Fibroblast of skin of abdomen (primary cell): ENCODE measurements at places on chromosomes 11 and 22.

DNA sequence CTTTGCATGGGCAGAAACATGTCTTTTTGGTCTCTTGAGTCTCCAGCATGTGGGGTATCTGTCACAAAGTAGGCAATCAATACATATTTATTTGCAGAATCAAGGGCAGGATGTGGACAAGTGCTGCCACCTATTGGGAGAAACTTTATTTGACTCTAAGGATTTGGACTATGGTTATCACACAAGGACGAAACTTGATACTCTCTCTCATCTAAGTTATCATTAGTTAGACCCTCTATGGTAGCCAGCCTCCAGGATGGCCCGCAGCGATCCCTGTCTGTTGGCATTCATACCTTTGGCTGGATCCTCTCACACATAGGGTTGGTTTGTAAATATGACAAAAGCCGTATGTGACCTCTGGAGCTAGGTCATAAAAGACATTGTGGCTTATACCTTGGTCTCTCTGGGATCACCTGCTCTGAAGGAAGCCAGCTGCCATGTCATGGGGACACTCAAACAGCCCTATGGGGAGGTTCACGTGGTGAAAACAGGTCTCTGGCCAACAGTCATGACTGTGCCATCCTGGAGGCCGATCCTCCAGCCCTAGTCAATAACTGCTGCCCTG, 1.1 kb upstream of the FBXO7 start:
- peak; percentile 56 for DNase-seq

GRCh38 chr11:74927496-74927895, 21.4 kb downstream of the XRRA1 start:
- DNase-seq = peak; percentile 33

- peak; percentile 53 for DNase-seq
Observed at GRCh38 chr11:86486261-86487030, 111.8 kb downstream of the CCDC81 start.

GRCh38 chr11:126384449-126385070, 29.1 kb downstream of the ST3GAL4 start:
- no peak for DNase-seq

- peak; percentile 17 for DNase-seq
Observed at GRCh38 chr11:103877221-103877620, 159.2 kb upstream of the DDI1 start.

- no peak for DNase-seq
Observed at GRCh38 chr11:78426845-78427244, 9.2 kb upstream of the GAB2 start.

DNA sequence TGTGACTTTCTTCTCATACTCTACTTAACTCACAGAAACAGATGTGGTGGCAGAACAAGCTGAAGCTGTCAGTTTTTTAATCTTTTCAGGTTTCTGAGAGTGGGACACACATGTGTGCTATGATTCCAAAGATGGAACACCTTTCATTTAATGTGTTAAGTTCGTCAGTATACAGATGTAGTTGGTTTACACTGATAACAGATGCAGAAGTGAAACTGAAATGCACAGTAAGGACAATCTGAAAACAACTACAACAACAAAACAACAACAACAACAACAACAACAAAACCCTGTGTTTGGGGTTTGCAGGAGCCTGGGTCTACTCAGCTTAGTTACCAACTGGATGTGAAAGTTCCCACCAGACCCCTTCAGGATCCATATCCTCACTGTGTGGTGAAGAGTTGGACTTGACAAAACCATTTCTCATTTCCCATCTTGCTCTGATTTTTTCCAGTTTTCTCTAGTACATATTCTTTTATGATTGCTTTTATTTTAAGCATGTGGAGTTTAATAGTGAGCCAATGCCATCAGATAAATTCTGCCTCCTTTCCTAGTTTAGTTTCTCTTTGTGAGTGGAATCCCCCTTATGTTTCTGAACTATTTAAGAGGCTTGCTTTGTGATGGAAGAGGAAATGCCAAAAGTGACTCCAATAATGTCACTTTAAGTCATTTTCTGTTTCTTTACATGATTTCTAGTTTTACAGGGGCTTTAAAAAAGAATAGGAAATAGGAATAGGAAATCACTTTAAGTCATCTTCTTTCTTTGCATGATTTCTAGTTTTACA, 47.8 kb downstream of the ARHGAP42 start:
- DNase-seq = no peak

GRCh38 chr11:9211322-9211721, 53.8 kb downstream of the DENND5A start:
- DNase-seq = no peak

GRCh38 chr22:46287873-46288751, 8.6 kb upstream of the GTSE1 start:
- DNase-seq = no peak

GRCh38 chr11:72042064-72042745, 38.1 kb downstream of the NUMA1 start:
- DNase-seq = no peak

DNA sequence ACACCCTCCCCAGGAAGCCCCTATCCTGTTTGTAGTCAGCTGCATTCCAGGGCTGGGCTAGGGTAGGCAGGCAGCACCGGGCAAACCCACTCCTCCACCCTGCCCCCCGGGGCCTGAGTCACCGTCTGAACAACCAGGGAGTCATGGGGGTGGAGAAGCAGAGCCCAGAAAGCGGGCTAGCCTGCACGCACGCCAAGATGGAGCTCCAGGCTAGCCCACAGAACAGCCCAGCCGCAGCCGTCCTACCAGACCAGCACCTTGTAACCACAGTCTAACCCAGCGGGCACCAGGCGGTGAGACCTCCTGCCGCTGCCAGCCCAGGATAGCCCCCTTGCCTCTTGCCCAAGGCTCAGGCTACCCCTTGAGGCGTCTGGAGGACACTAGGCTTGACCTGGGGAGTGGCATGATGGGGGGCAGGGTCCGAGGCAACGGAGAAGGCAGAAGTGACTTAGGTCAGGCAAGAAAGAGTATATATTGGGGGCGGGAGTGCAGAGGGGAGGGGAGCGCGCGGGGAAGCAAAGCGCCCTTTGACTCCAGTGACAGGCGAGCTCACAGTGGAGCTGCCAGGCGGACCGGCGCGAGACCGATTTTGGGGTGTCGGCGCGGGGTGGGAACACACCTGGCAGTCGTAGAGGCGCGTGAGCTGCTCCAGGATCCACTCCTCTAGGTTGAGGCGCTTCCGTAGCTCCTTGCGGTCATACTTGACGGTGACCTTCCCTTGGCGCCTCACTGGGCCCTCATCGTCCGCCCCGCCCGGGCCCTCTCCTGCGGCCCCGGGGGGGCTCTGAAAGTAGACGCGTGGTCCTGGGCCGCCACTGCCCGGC, 734 bp downstream of the PPP1R14B start:
- DNase-seq = peak; percentile 94

GRCh38 chr11:78438298-78438975, 20.8 kb upstream of the GAB2 start:
- DNase-seq = no peak

DNA sequence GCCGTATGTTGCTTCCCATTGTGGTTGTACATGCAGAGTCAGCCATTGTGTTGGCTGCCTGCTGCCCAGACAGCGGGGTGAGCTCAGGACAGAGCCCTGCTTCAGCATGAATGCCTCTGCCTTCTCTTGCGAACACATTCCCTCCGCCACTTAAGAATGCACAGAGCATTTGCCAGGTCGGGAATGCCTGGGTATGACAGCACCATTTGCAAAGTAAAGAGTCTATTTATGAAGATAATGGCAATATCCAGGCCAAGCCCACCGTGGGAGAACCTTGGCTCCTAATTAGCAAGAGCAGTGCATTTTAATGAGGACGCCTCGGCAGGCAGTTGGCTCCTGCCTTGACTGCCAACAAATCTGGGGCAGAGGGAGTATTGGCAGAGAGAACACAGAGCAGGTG, 62.5 kb upstream of the SORL1 start:
- peak; percentile 28 for DNase-seq

DNA sequence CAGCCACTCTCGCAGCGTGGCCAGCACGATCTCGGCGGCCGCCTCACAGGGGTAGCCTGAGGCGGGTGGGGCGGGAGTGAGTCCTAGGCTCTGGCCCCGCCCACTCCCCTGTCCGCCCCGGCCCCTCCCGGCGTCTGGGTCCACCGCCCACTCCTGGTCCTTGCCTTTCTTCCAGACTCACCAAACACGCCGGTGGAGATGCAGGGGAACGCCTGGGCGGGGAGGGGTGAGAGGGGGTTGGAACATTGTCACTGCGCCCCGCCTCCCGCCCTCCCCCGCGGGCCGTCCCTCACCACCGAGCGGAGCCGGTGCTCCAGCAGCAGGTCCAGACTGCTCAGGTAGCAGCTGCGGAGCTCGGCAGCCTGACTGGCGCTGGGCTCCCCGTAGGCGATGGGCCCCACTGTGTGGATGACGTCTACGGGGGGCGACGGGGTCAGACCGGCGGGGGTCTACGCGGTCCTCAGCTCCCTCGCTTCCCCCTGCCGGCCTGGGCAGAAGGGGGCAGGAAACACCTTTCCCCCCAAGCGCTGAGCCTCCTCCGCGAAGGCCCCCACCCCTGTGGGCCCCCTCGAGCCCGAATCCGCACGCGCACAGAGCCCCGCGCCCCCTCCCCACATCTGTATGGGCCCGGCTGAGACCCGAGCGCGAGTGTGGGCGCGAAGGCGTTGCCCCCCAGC, 13.2 kb downstream of the OTUB1 start:
- peak; percentile 46 for DNase-seq

DNA sequence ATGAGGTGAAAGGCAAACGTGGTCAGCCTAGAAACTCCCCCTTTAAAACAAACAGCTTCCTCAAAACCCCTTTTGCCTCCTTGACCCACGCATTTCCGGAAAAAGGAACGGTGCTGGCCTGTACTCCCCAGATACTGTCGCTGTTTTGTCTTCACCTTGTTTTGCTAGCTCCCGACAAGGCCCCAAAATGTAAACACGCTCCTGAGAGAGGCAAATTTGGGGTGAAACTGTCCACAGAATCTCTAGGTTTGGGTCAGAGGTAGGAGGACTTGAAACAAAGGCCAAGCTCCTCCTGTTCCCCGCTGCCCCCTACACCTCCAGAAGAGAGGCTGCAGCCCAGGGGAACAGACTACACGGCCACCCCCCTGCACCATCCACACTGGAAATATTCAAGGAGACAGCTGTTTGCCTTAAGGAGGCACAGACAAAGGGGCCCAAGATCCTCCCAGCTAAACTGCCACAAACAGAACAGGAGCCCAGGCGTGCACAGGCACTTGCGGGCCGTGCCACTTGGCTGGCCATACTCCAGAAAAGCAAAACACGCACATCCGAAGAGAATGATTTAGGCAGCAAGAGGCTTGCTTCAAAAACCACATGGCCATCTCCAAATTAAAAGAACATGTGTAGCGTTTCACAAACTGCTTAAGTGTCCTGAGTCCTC, 160.5 kb upstream of the GRK3 start:
- DNase-seq = peak; percentile 27

DNA sequence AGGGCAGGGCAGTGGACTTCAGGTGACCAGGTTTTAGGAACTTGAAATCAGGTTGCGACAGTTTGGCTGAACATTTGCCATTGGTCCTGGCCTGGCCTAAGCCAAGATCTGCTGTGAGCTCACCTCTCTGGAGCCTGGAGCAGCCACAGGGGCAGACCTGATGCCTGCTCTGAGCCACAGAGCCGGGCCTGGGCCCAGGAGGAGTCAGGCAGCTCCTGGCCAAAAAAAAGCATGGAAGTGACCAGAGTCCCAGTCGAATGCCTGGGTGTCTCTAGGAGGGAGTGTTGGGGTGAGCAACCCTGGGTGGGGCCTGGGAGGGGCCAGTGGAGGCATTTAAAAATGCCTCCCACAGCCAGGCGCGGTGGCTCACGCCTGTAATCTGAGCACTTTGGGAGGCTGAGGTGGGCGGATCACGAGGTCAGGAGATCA, 6.0 kb upstream of the OMP start:
- no peak for DNase-seq

DNA sequence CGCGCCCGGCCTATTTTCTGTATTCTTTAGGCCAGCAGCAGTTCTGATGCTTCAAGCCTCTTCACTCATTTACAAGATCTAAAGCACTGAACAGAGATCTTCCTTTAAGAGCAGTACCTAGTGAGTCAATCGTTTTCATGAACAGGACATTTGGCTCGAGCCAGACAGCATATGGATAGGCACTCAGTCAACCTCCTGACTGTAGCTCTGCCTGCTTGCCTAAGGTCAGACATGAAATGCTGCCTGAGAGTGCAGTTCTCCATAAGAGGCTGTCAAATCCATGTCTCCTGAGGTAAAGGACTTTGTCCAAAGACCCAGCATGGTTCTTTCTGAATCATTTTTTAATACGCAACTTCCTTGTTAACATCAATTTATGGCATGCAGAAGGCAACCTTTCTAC, 941.2 kb downstream of the DLG2 start:
- no peak for DNase-seq

GRCh38 chr11:70872955-70873735, 379.2 kb downstream of the SHANK2 start:
- no peak for DNase-seq

DNA sequence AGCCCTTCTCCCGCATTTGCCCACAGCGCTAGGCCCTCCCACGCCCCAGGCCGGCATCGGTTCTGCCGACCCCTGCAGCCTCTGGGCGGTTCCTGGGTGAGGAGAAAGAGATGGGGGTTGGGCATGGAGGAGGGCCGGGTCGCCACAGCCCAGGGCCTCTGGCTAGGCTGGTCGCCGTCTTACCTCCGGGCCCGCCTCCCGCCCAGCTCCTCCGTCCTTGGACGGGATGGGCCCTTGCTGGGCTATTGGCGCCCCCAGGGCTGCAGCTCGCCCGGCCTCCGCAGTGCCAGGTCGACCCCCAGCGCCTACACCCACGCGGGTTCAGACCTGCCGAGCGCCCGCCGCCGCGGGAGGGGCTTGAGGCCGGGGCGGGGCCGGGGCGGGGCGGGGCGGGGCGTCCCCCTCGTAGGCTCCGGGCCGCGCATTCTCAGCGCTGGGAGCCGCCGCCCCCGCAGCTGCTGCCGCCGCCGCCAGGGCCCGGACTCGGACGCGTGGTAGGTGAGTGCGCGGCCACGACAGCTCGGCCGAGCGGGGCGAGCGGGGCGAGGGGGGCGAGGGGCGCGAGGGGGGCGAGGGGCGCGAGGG, at the start of gene CD151:
Gene CD151, plus strand, starts transcription at position 424 of the 585 bp plus-strand sequence. CDS start 3,118 bp downstream, outside the sequence.
- peak; percentile 58 for DNase-seq

GRCh38 chr11:33529461-33529860, 171.2 kb downstream of the C11orf91 start:
- DNase-seq = no peak

- no peak for DNase-seq
Observed at GRCh38 chr11:123344790-123345357, 85.2 kb upstream of the GRAMD1B start.

GRCh38 chr11:131584785-131585592, 214.6 kb downstream of the NTM start:
- DNase-seq = peak; percentile 53

- DNase-seq = no peak
Observed at GRCh38 chr22:31124811-31125465, 2.2 kb downstream of the INPP5J start.
